Heart left ventricle (tissue), 16 donors: ENCODE measurements at places on chromosomes 5 and 9.
A peak's percentile ranks its signal among the peaks of the same experiment; 100 is the strongest.

- DNase-seq, result peak; percentile 60
These were observed 24.2 kb downstream of the PCDHGC5 start for GRCh38 chr5:141512911-141513626.

GRCh38 chr5:108206707-108207106 lies 175.2 kb downstream of the FBXL17 start:
- no peak for DNase-seq

DNA sequence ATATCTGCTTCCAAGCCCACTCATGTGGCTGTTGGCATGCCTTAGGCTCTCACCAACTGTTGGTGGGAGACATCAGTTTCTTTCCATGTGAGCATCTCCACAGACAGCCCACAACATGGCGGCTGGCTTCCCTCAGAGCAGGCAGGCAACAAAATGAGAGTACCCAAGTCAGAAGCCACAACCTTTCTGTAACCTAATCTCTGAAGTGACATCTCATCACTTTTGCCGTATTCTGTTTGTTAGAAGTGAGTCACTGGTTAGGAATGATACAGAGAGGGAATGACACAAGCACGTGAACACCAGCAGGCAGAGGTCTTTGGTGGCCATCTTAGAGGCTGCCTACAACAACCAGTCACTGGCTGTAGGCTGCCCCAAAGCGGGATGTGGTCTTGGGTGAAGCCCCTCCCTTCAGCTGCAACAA lies 88.6 kb upstream of the RASGRF2 start:
- no peak for DNase-seq

GRCh38 chr5:128225245-128226030 lies 141.9 kb downstream of the SLC12A2 start:
- no peak for DNase-seq

DNA sequence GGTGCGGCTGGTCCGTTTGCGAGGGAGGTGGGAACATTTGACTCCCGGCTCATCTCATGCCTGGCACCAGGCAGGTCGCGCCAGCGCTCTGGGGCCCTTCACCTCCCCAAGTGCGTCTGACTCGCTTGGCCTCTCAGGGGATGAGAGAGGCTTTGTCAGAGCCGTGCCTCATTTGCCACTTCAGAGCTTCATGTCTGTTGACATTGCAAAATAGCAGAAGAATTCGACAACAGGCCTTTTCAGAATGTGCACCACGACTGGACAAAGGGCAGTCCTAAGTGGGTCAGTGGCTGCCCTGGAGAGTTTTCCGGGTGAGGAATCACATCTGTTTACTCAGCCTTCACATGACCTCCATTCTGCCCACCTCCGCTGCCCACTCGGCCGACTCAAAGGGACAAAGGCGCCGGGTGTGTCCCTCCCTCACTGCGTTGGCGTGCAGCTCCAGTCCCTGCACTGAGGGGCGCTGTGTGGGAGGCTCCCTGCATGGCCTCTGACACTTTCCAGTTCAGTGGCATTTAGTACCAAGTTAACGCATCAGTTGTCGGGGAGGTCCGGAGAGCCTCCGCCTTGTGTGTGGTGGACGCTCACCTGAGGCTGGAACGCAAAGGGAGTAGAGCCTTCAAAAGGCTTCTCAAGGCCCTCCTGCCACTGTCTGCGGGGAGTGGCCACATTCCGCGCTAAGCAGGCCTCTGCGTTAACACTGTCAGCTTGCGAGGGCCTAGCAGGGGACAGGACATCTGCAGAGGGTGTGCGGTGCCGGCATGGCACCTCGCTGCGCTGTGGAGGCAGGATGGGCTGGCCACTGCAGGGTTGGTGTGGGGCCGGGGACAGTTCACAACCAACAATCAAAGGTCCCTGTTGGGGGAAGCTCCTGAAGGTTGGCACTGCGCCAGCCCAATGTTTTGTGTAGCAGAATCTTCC lies 171.5 kb downstream of the NXNL2 start:
- no peak for DNase-seq

DNA sequence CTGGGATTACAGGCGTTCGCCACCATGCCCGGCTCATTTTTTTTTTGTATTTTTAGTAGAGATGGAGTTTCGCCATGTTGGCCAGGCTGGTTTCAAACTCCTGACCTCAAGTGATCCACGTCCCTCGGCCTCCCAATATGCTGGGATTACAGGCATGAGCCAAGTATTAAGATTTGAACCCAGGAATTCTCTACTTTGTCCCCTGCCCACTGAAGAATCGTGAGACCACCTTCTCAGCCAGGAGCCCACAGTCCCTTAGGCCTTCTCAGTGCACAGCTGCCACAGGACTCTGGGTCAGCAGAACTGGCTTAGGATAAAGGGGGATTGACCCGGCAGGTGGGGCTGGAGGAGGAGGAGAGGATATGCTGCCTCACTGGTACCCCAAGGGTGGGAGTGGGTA lies 13.4 kb downstream of the OLFML2A start:
- no peak for DNase-seq

DNA sequence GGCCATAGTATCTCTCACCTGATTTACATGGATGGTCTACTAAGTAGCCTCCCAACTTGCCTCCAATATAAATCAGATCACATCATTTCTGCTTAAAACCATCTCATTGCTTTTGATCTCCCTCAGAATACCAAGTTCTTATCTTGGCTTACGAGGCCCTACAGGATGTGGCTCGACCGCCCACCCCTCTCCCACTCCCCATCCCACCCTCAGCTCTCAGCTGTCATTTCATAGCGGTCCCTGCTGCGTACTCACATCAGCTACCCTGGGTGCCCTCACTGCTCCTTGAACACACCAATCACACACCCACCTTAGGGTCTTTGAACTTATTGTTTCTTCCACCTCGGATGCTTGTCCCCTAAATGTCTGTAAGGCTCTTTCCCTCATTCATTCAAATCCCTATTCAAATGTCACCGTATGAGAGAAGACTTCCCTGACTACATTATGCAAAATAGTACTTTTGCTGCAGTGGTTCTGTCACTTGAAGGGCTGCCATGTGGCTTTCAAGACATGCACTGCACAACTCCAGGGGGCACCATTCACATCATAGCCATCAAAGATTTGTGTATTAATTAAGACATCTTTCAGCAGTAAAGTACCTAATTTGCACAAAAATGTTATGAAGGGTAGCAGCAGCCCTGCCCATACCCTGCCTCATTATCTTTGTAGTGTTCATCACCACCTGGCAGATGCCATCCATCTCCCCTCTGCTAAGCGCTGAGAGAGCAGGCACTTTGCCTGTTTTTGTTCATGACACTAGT lies 171.1 kb downstream of the ENC1 start:
- DNase-seq, result no peak

- no peak for DNase-seq
These were observed 221.6 kb upstream of the CTNND2 start for GRCh38 chr5:12125895-12126294.

DNA sequence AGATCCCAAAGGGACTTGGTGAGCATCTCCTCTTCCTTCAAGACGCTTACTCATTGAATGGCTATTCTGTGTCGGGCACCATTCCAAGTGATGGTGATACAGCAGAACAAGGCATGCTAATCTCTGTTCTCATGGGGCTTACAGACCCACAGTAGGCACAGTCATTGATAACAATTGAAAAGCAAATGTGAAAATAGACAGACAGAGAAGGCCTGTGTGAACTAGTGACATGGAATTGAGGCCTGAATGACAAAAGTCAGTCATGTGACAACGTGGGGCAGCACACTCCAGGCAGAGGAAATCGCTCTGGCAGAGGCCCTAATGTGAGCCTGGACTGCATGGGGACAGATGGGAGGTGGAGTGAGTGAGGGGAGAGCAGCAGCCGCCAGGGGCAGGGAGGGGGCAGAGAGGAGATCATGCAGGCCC lies 70.7 kb upstream of the CPLX2 start:
- no peak for DNase-seq

- DNase-seq, result no peak
These were observed 56.2 kb downstream of the ARHGEF28 start for GRCh38 chr5:73682176-73682575.

- DNase-seq, result no peak
These were observed 40.2 kb upstream of the EXOC3 start for GRCh38 chr5:402615-403359.

- peak; percentile 89 for DNase-seq
These were observed at the start of gene PRELID2 for GRCh38 chr5:145834917-145835847. TSS of gene PRELID2 (minus strand) at chr5:145835342. CDS start at chr5:145835251, 91 bp downstream.

GRCh38 chr9:130467316-130467715 lies 22.6 kb downstream of the ASS1 start:
- no peak for DNase-seq

DNA sequence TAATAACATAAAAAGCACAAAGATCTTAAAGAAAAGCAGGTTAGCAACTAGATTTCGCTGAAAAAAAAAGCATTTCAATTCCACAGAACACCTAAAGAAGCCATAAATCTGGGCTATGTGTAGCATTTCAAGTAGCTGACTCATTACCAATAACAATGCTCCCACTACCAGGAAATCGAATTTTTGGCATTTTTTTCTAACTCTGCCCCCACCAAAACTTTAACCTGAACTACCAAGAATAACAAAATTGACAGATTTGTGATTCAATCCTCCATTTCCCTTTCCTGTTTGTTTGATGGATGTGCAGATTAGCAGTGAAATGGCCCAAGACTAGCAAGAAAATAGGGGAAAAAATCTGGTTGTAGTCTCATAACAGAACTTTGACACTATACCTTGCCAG lies 180.2 kb downstream of the RASEF start:
- no peak for DNase-seq

- DNase-seq, result no peak
These were observed 308.2 kb downstream of the ARL15 start for GRCh38 chr5:54001976-54002775.

GRCh38 chr5:33490071-33490665 lies 49.4 kb downstream of the TARS1 start:
- DNase-seq, result no peak

- no peak for DNase-seq
These were observed 289.1 kb upstream of the EDIL3 start for GRCh38 chr5:84673785-84674184.

GRCh38 chr9:69254223-69254622 lies 70.8 kb upstream of the ENTREP1 start:
- DNase-seq, result no peak

DNA sequence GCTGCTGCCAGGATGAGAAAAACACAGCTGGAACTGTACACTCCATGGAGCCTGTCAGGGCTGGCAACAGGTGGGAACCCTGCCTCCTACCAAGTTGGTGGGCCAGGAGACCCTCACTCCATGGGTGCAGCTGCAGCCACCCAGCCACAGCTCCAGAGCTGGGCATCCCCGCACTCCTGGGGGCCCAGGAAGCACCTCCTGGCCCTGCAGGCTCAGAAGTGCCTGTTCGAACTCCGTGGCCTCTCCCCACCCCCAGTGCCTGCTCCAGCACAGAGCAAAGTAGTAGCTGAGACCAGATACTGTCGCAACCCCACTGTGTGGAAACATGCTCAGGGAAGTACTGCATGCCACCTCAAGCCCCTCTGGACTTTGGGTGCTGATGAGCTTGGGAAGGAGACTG lies 564.0 kb upstream of the ACO1 start:
- DNase-seq, result no peak

GRCh38 chr9:123115146-123115913 lies 81.9 kb downstream of the GPR21 start:
- DNase-seq, result no peak

DNA sequence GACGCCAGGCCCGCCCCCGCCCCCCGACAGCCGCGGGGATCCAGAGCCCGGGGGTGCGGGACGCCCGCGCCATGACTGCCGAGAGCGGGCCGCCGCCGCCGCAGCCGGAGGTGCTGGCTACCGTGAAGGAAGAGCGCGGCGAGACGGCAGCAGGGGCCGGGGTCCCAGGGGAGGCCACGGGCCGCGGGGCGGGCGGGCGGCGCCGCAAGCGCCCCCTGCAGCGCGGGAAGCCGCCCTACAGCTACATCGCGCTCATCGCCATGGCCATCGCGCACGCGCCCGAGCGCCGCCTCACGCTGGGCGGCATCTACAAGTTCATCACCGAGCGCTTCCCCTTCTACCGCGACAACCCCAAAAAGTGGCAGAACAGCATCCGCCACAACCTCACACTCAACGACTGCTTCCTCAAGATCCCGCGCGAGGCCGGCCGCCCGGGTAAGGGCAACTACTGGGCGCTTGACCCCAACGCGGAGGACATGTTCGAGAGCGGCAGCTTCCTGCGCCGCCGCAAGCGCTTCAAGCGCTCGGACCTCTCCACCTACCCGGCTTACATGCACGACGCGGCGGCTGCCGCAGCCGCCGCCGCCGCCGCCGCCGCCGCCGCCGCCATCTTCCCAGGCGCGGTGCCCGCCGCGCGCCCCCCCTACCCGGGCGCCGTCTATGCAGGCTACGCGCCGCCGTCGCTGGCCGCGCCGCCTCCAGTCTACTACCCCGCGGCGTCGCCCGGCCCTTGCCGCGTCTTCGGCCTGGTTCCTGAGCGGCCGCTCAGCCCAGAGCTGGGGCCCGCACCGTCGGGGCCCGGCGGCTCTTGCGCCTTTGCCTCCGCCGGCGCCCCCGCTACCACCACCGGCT lies 1.0 kb downstream of the FOXE1 start:
- no peak for DNase-seq

DNA sequence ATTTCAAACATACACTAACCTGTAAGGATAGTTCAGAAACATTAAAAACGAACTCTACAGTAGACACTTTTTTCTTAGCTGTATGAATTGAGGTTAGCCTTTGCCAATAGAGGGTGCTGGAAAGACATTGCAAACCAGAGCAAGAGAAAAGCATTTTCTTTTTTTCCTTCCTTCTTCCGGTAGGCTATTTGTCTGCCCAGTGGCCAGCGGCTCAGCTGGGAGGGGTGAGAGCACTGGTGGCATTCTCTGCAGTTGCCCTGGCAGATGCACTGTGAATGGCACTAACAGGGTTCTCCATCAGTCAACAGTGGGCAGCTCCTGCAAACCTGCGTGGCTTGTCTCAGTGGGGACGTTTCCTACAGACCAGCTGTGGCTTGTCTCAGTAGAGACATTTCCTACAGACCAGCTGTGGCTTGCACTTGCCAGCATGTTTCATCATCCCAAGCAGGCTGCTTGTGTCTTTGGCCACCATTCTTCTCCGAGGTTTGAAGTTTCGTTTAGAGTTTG lies 984.5 kb upstream of the CDH18 start:
- peak; percentile 53 for DNase-seq

- no peak for DNase-seq
These were observed 9.8 kb downstream of the SLC31A2 start for GRCh38 chr9:113160571-113160970.

GRCh38 chr9:117153021-117153420 lies 261.8 kb downstream of the ASTN2 start:
- no peak for DNase-seq

GRCh38 chr9:79013715-79014610 lies 557.8 kb upstream of the TLE4 start:
- DNase-seq, result no peak

- DNase-seq, result no peak
These were observed 242.1 kb downstream of the ZNF608 start for GRCh38 chr5:124504081-124504916.

GRCh38 chr9:9612270-9612669 lies 1000.5 kb downstream of the PTPRD start:
- no peak for DNase-seq

DNA sequence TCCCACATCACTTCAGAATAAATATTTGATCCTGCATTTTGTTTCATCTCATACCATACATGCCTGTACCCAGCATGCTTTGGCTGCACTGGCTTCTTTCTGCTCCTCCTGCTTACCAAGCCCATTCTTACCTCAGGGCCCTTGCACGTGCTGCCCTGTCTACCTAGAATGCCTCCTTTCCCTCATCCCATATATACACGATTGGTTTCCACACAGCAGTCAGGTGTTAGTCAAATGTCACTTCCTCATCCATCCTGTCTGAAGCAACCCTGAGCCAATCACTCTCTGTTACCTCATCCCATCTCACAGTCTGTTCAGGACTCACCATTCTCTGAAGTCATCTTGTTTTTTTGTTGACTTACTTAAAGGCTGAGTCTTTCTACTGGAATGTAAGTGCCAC lies 30.3 kb downstream of the CAST start:
- DNase-seq, result no peak
